Peyer's patch (tissue), 4 donors: ENCODE measurements at places on chromosomes 5 and 9.

- DNase-seq, result no peak
Measured at GRCh38 chr5:95619514-95620029, 315 bp upstream of the GPR150 start.

DNA sequence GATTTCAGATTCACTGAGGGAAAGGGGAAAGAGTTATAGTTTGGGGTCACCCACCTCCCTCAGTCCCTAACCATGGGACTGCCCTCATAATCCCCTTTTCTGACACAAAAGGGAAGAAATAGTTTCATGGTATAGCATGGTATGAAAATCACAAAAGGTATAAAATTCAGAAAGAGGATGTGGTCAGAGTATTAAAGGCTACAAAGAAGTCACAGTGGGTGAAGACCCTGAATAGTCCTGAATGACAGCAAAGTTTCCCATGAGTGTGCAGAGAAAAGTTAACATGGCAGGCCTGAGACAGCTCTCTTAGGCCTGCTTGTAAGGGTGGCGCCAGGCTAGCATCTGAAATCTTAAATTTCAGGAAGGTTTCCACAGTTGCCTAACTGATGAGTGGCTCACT lies 290.6 kb upstream of the ZNF608 start:
- DNase-seq, result no peak

DNA sequence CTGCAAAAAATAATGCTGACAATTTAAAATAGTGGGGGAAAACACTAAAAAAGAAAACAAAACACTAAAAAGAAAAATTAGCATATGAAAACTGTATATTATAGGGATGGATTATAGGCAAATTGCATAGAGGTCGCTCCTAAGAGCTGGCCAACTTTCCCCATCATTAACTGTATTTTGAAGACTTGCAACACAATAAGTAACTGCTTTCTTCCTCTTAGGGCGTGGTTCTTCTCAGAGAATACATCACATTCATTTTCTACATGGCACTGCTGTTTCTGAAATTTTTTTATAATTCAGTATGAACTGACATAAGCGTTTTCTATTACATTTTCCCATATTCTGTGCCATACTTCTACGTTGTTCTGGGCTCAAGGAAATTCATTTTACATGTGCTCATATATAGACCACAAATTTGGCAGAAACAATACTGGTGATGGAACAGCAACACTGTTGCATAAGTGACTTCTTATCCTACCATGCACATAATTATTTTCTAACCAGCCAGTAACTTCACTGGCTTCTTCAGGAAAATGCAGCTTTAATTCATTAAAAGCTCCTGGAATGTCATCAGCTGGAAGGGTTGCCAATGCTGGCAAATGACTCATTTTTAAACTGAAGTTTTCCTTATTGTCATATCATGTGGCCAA lies 171.2 kb upstream of the DMAC1 start:
- DNase-seq, result no peak

- no peak for DNase-seq
Measured at GRCh38 chr9:99623780-99624364, 197.8 kb upstream of the NR4A3 start.

DNA sequence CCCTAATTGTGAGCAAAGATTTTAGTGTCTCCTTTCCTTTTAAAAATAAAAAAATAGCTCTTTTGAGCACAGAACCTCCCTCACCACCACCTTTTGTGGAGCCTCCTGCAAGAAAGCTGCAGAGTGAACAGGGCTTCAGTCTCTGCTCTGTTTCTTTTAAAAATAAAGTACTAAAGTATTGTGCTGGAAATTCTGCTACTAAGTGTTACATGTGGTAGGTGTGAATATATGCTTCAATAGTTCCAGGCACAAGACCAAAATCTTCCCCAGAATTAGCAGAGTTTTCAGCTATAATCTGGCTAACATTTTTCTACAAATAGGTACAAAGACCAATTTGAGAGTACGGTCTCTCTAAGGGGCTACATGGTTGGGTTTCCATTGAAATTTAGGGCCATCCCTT lies 40.3 kb upstream of the NFIB start:
- no peak for DNase-seq

DNA sequence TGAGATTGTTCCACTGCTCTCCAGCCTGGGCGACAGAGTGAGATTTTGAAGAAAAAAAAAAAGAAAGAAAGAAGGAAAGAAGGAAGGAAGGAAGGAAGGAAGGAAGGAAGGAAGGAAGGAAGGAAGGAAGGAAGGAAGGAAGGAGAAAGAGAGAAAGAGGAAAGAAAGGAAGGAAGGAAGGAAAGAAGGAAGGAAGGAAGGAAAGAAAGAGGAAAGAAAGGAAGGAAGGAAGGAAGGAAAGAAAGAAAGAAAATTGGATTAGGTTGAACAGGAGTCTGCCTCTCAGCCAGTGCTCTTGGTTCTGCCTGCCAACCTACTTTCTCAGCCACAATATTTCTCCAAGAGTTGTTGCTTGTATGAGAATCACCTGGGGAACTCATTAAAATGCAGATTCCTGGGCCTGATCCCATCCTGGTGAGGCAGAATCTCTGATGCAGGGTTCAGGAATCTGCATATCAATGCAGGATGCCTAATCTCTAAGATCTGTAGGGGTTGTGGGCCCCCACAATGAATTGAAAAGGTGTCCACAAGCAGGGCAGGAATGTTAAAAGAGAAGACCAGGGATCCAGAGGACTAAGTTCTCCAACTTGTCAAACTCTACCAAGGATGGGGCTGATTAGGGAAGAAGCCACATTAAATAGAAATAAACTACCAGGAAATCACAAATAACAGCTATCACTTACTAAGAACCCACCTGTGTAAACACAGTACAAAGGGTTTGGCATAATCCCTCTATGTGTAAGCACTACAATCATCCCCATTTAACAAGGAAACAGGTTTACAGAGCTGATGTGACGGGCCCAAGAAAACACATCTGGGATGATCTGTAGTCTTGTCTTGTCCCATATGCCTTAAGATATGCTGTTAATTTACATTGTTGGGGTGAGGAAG lies 23.4 kb upstream of the GALNT10 start:
- DNase-seq, result no peak

DNA sequence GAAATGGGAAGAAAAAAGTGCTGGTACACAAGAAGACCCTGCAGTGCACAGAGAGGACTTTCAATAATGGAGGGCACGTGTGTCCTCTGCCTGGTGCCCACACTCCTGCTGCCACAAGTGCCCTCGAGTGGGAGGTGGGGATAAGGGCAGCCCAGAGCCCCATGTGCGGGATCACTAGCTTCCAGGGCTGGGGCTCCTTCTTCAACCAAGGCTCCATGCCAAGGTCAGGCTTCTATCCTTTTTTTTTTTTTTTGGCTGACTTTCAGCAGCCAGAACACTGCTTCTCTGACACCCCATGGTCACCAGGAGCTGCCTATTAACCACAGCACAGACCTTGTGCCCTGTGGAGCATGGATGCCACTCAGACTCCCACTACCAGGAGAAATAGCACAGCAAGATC lies 7.5 kb downstream of the ACSL6 start:
- DNase-seq, result no peak

DNA sequence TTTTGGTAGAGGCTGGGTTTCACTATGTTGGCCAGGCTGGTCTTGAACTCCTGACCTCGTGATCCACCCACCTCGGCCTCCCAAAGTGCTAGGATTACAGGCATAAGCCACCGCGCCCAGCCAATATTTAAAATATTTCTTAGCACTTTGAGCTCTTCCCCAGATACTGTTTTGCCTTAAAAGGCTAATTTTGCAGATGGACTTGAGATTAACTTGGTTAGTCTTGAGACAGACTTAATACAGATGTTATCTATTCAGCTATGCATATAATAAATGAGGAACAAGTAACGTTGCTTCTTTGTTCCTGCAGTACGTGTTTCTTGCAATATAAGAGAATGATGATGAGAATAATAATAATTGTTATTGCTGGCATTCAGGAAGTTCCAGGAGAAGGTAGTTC lies 56.3 kb downstream of the PCSK5 start:
- DNase-seq, result no peak

DNA sequence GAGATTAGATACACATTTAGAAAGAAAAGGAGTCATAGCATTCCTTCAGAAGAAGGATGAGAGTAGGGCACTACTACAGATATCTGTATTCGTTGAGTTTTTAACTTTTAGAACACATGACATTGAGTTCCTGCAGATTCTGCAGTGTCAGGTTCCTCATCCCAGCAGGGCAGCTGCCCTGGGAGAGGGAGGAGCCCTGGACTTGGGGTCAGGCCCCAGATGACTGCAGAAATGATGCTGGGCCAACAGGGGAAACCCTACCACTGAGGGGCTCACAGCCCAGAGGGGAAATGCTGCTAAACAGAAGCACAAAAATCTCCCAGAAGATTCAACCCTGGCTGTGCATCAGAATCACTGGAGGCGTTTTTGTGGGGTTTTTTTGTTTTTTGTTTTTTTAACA lies 68.9 kb upstream of the TAF1L start:
- no peak for DNase-seq

- DNase-seq, result no peak
Measured at GRCh38 chr9:4034404-4034803, 265.5 kb downstream of the GLIS3 start.

DNA sequence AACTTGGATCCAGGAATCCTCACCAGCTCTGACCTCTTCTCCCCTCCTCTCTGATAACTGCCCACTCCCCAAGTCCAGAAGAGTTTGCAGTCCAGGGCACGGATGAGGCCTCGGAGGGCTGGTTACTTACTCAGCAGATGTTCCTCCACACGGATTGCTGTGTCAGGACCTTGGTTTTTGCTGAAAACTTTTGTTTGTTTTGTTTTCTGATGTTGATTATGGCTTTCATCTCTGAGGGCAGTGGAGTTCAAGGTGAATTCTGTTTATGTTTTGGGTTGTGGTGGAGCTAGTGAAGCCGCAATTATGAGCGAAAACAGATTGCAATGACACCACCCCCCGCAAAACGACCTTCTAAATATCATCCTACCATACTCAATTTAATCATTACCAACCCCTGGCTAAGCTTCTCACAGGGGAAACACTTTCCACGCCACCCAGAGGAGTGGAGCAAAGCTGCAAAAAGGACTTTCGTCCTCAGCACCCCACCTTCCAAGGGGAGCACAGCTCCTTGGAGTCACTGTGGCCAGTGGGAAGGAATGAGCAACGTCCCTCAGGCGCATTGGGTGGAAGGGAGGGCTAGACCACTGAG lies 92.7 kb upstream of the SAP30L start:
- DNase-seq, result no peak

DNA sequence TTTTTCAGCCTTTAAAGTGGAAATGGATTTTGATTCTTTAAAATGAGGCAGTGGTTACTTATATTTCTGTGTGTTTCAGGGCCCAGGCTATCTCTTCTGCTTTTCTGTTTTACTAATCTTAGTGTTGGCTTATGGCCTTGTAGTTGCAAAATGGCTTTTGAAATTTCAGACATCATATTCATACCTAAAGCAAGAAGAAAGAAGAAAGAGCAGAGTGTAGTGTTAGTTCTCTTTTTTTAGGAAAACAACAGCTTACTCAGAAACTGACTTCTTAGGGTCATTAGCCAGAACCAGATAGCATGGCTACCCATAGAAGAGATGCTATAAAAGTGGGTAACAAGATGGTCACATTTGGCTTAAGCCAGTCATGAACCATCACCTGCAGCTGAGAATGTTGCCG lies 20.9 kb downstream of the ZBED3 start:
- no peak for DNase-seq

- DNase-seq, result no peak
Measured at GRCh38 chr5:101163088-101163487, 260.0 kb upstream of the ST8SIA4 start.

- DNase-seq, result no peak
Measured at GRCh38 chr5:127870914-127871313, 167.7 kb downstream of the CCDC192 start.

DNA sequence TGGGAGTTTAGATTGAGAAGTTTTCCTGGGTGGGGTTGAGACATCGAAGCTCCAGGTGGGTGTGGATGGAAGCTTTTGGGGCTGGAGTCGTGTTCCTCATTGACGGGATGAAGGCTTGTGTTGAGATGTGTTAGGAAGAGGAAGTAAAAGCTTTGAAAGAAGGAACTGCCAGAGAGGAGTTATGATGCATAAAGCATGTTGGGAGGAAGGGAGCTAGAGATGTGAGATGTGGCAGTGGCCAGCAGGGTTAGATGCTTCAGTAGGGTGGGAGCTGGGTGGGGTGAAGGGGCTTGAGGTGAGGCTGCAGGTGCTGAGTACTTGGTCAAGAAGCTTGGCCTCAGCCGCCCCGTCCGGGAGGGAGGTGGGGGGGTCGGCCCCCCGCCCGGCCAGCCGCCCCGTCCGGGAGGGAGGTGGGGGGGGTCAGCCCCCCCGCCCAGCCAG lies 56.7 kb downstream of the HSPA4 start:
- DNase-seq, result no peak

GRCh38 chr5:9380109-9380508 lies 165.8 kb downstream of the SEMA5A start:
- no peak for DNase-seq

DNA sequence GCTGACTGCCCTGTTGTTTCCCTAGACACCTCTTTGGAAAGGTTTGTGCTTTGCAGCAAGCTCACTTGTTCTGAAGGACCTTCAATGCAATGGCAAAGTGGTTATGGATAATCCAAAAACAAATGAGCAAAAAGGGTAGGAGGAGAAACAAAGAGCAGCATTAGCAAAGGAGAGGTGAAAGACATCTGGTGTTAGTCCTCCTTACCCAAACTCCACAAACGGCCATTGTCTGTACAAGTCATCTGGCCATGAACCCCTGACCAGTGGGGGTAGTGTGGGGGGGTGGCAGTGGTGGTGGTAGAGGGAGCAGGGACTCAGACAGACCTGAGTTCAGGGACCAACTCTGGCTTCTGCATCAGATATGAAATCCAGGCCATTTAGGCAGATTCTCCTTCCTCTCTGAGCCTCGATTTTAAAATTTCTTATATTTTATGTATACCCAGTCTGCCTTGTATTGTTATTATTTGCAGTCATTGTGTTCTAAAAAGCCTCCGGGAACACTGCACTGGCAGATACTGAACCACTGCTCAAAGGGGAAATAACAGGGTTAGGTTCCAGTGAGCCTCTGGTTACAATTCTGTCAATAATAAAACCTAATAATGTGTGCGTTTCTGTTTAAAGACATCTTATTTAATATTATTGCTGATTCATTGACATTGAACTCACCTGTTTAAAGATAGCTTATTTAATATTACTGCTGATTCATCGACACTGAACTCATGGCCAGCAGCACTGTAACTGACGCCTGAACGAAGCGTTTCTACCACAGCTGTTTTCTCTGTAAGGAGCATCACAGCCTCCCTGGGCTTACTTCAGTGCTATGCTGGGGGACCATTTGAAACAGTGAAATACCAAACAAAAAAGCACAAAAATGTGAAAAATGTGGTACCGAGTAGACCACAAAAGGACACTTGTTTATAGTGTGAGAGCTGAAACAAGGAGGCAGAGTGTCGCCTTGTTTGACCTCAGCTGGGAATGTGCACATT lies 156.0 kb downstream of the SEC61B start:
- DNase-seq, result no peak
